AG04449 (cell line): ENCODE measurements at places on chromosomes 13 and 19.

- DNase-seq, result no peak
Measured at GRCh38 chr13:77001963-77002587, 10.2 kb downstream of the CLN5 start.

- DNase-seq, result no peak
Measured at GRCh38 chr19:30288911-30289310, 83.3 kb upstream of the ZNF536 start.

DNA sequence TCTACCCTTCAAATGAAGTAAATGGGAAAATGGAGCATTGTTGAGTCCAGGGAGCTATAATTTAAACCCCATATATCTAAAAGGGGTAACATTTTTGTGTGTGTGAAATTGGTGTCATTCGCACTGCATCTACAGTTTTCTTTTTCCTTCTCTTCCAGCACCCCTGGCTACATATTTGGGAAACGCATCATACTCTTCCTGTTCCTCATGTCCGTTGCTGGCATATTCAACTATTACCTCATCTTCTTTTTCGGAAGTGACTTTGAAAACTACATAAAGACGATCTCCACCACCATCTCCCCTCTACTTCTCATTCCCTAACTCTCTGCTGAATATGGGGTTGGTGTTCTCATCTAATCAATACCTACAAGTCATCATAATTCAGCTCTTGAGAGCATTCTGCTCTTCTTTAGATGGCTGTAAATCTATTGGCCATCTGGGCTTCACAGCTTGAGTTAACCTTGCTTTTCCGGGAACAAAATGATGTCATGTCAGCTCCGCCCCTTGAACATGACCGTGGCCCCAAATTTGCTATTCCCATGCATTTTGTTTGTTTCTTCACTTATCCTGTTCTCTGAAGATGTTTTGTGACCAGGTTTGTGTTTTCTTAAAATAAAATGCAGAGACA lies 28.6 kb downstream of the ALOX5AP start:
- no peak for DNase-seq

DNA sequence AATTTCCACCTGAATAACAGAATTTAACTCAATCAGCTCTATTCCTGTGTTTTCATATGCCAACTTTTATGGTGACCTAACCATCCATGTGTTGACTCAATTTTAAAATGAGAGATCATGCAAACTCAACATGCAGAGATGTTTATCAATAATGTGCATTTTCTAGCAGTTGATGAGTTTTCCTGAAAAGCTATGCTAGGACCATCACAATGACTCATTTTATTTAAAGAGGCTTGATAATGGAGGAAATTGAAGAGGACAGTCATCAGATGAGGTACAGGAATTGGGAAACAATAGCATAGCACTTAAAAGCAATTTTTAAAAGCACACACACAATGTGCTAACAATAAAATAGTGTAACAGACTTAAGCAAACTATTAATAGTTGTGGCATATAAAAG lies 127.1 kb downstream of the VWA8 start:
- no peak for DNase-seq

DNA sequence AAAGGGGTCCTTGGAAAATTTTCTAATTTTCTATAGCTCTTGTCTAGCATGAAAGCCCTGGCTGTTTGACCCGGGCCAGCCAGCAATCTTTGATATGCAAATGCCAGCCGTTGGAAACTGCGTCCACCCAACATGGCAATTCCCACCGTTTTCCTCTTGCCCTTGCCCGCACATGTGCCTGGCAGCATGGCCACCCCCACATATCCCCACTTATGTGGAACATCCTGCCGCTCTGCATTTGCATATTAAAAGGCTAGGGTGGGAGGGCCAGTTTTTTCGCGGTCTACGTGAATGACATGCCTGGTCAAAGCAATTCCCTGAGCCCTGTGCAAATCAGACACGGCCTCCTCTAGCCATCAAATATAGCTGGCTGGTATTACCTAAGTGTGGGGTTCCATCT lies 110.3 kb upstream of the TDRD3 start:
- no peak for DNase-seq

GRCh38 chr13:49549289-49549688 lies 36.1 kb downstream of the RCBTB1 start:
- no peak for DNase-seq

- DNase-seq, result no peak
Measured at GRCh38 chr13:21256891-21257290, 80.4 kb downstream of the MRPL57 start.

DNA sequence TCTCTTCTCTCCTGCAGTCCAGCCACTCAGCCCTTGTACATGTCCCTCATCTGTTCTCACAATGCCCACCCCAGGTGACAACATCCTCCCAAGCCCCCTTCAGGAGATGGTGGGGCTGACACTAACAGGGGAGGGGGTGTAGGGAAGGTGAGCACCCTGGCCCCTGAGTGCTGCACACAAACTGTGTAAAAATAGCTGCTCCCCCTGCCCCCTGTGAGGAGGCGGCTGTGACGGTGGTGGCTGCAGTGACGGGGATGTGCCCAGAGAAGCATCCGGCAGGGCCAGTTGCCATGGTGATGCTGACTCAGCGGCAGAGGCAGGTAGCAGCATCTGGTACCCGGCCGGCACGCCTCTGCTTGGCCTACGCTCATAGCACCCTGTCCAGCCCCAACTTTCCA lies 13.0 kb upstream of the JUND start:
- no peak for DNase-seq

- DNase-seq, result no peak
Measured at GRCh38 chr13:21481359-21481758, 22.3 kb upstream of the ZDHHC20 start.

DNA sequence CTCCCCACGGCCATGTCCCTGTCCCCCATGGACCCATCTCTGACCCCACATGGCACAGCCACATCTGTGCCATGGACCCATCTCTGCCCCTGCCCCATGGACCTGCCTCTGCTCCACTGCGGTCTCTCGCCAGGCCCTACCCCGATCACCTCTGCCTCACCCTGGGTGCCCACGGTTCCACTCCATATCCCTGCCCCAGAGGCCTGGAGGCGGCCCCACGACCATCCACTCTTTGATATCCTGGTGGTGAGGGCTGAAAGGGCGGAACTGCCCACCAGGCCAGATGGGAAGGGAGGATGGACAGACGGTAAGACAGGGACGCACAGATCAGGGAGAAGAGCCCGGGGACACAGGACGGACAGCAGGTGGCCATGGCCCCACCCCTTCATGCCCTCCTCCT lies 327 bp downstream of the PTGER1 start:
- no peak for DNase-seq

DNA sequence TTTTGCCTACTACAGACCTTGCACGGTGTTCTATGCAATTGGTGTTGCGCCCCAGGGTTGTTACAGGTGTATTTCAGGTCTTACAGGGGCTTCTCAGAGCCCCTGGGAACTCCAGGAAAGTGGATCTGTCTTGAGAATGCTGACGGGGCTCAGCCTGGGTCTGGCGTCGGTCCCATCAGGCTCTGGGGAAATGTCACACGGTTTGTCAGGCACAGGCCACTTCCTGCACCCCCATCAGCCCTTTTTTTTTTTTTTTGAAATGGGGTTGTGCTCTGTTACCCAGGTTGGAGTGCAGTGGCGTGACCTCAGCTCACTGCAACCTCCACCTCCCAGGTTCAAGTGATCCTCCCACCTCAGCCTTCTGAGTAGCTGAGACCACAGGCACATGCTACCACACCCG lies 13.2 kb downstream of the CLEC4G start:
- DNase-seq, result no peak

DNA sequence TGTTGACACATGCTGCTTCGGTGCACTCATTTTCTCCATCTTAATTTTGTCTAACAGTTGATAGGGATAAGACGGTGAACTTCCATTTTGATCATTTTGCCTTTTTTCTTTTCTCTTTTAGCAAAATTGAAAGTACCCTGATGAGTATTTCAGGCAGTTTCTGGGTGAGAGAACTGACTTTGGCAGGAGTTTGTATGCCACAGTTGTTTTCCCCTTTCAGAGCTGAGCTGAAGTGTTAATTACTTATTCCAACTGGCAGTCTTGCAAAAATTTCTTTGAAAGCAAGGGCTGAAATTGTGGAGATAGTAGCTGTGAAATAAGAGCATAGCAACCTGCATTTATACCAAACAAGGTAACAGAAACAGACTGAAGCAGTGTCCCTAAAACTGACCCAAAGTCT lies 180.2 kb downstream of the SLITRK5 start:
- DNase-seq, result no peak

DNA sequence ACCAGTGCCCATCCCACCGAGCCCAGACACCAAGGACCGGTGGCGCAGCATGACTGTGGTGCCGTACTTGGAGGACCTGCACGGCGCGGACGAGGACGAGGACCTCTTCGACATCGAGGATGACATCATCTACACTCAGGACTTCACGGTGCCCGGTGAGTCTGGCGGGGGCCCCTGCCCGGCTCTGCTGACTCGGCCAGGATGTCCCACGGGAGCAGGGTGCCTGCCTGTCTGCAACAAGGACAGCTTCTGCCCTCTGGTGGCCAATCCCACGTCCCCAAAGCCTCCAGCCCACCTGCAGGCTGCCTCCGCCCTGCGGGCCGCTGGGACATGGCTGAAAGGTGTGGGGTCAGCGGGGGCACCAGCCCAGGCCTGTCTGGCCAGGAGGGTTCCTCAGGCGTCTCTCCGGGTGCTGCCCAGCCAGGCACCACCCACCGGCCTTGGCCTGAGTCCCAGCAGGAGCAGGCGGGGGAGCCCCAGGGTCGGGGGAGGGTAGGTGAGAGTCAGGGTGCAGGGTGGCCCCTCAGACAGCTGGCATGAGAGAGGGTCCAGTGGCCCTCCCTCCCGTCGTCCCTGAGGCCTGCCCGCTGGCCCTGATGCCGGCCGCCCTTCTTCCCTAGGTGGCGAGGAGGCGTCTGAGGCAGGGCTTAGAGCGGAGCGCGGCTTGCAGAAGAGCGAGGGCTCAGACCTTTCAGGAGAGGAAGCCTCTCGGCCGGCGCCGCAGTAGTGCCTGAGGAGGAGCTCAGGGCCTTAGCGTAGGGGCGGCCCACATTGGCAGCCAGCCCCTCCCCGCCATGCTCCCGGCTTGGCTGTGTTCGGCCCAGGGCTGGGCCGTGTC lies 14.6 kb downstream of the CBARP start:
- DNase-seq, result no peak

DNA sequence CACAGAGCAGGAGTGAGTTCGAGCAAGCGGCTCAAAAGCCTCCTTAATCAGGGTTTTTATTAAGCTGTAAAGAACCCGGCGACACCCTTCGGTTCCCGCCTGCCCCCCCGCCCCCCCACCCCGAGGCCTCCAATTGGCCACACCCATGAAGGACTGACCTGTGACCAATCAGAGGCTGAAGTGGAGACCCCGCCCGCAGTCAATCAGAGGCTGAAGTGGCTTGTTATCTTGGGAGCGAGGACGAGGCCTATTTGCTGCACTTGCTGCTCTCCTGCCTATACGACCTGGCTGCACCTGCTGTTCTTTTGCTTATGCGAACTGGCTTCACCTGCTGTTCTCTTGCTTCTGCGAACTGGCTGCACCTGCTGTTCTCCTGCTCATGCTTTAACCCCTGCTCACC lies 844.9 kb downstream of the OLFM4 start:
- DNase-seq, result no peak

GRCh38 chr19:45245826-45246225 lies 619 bp upstream of the EXOC3L2 start:
- DNase-seq, result no peak

DNA sequence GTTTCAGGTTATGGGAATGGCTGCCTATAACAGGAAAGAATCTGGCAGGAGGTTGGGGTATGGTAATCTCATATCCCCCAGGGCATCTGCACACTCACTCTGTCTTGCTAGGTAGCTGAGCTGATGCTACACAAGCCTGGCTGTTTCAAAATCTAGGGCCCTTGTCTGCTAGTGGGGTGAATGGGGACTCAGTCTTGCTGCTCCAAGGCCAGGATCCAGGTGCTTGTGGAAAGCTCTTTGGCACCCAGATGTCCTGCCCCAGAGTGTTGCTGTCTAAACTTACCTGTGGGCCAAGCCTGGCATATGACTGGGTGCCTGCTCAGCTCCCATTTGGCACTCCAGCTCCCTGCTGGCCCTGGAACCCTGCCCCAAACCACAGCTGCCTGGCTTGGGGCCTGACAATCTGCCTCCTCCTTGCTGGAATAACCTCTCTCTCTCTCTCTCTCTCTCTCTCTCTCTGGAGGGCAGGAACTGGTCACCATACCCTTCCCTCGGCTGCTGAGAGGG lies 158.1 kb upstream of the TSC22D1 start:
- DNase-seq, result no peak

DNA sequence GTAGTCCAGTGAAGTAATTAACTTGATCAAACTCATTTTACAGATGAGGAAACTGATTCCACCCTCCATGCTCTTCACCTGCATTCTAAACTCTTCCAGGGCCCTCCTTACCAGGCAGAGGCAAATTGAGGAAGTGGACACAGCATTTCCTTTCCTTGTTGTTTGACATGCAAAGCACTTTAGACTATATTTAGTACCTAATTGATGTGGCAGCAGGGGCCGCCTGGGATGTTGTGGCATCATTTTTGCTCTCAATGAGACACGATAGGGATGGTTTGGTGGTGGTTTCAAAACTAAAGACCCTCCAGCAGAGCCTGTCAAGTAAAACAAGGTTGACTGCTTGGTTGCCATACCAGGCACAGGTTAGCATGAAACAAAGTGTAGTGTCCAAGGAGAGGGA lies 7.9 kb downstream of the SIPA1L3 start:
- DNase-seq, result no peak

DNA sequence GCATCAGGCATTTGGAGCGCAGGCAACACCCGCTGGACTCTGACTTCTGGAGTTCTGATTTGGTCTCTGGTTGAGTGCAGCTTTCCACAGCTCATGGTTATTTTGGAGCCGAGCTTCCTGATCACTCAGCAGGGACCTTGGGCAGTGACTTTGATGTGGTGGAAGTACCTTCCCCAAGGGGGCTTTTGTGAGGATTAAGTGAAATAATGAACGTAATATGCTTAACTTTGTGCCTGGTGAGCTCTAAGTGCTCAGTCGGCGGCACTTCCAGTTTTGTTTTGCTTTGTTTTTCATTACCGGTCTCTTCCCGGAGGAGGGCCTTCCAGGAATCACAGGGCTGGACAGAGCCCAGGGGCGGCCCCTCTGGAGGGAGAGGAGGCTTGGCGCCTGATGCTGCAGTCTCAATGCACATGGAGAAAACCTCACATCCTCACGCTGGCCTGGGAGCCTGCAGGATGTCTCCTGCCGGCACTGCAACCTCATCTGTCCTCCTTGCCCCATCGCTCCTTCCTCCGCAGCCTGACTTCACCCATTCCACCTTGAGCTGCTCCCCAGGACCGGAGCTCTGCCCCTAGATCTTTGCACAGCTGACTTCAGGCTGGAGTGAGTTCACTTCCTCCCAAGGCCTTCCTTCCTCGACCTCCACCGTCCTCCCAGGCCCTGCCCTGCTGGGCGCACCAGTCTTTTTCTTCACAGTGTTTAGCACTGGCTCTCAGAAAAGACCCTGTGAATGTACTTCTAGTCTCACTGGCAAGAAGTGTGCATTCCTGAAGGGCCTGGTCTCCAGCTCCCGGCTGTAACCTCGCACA lies 1.5 kb downstream of the PLEKHF1 start:
- DNase-seq, result no peak

GRCh38 chr13:94305033-94305432 lies 174.4 kb downstream of the DCT start:
- DNase-seq, result no peak
